Dermis microvascular lymphatic vessel endothelial cell (primary cell): ENCODE measurements at places on chromosomes 7 and 10.

- DNase-seq: peak; percentile 59
Measured at GRCh38 chr10:102644066-102644645, at the start of gene TRIM8. Gene TRIM8 (plus strand): TSS chr10:102644479. CDS start chr10:102644618, 139 bp downstream.

DNA sequence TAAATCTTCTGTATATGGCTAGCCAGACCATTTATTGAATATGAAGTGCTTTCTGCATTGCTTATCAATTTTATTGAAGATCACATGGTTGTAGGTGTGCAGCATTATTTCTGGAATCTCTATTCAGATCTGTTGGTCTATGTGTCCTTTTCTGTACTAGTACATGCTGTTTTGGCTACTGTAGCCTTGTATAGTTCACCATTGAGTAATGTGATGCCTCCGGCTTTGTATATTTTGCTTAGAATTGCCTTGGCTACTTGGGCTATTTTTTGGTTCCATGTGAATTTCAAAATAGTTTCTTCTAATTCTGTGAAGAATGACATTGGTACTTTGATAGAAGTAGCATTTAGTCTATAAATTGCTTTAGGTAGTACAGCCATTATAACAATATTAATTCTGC is 1187.2 kb downstream of the XPNPEP1 start:
- no peak for DNase-seq

DNA sequence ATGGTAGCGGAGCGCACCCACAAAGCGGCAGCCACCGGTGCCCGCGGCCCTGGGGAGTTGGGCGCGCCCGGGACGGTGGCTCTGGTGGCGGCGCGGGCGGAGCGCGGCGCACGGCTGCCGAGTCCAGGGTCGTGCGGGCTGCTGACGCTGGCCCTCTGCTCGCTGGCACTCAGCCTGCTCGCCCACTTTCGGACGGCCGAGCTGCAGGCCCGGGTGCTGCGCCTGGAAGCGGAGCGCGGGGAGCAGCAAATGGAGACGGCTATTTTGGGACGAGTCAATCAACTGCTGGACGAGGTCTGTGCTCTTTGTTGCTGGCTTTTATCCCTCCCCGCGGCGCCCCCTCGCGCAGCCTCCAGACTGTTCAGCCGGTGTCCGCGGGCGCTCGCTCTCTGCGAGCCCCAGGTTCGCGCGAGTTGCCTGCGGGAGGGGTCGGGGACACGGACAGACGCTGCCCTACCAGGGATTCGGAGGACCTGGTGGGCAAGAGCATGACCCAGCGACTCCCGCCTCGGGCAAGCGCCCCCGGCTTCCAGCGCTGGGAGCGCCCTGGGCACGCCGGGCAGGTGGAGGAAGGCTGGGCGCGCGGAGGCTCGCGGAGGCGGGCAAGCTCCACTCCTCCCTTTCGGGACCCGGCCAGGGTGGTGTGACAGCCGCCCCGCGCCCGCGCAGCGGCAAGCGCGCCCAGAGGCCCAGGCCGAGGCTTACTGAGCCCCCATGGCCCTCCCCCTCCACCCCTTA is 887 bp downstream of the COL13A1 start:
- DNase-seq: no peak

GRCh38 chr7:100582041-100582579 is 3.8 kb downstream of the LRCH4 start:
- no peak for DNase-seq

GRCh38 chr10:112265745-112266144 is 17.5 kb upstream of the TECTB start:
- DNase-seq: no peak

- DNase-seq: no peak
Measured at GRCh38 chr7:45131891-45132290, 20.4 kb upstream of the TBRG4 start.

DNA sequence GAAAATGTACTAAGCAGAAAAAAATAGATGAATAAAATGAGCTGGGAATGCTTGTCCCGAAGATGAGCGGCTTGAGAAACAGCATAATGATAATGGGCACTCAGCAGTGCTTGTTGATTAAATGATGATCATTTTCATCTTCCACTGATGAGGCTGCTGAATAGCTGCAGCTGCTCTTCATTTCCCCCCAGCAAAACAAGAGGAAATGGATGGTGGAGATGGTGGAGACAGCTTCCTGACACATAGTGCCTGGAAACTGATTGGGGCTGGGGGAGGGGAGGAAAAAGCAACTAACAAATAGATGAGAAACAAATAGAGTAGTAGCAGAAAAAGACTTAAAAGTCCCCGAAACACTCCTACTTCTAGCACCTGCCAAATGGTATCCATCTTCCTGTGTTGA is 41.4 kb downstream of the MRC1 start:
- DNase-seq: peak; percentile 72

GRCh38 chr7:128920913-128921582 is 10.5 kb upstream of the KCP start:
- no peak for DNase-seq

- no peak for DNase-seq
Measured at GRCh38 chr10:26574783-26575182, 122.7 kb upstream of the PDSS1 start.

DNA sequence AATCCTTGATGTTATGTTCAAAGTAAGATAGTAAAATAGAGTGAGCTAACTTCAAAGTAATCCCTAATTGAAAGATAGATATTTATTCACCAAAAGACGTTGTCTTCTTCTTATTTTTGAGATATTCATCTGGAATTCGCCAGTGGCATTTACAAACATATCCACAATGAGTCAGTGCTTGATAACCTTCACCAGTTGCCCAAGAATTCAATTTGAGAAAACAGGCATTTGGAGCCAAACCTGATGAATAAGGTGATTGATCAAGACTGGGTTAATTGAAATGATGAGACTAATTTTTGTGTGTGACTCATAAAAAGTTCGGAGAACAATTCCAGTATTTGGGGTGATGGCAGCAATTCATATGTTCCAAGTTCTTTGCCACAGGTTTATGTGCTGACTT is 344.0 kb downstream of the ARL4A start:
- DNase-seq: no peak

DNA sequence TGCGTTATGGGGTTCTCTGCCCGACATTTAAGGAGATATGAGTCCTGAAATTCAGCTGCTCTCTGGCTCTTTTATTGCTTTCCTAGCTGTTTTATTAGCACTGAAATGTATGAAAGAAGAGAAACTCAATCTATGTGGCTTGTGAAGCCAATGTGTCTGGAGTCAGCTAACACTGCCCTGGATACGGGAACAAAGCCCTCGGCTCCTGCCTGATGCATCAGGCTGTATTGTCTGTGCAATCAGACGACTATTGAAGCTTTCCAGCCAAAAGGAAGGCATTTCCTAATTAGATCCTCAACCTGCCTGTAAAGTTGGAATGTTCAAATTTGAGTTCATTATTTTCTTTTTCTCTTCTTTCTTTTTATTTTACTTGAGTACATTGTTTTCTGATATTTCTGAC is 22.0 kb upstream of the TM9SF3 start:
- DNase-seq: no peak

GRCh38 chr7:127683776-127684681 is 32.0 kb downstream of the SND1 start:
- DNase-seq: peak; percentile 43

DNA sequence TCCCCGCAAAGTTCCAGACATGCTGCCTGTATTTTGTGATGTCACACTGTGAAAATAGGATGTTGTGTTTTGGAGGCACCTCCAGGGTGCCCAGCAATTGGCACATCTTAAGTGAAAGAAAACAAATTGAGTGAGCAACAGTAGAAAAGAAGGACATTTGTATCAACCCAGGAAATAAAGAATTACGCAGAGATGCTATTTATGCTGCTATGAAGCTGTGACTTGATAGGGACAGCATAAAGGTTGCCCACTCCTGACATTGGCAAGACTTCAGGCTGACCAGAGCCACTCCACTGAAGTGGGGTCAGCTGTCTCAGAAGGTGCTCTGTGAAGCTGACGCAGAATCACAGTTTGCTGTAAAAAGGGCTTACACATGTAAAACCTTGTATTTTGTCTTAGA is 729.9 kb upstream of the GALNT17 start:
- DNase-seq: no peak

DNA sequence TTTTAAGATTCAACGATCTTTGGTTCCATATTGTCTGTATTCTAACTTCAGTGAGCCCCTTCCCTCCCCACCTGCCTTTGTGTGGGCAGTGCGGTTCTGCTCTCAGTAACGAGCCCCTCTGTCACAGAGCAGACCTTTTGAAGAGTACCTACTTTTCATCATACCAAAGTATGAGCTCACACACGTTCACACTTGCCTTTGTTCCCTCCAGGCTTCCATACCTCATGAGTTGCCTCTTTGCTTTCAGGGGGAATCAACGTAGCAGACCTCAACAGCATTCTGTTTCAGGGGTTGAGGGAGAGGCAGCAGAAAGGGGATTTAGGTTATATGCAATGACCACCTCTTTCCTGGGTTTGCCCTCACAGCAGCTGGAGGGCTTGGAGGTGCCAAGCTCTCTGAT is 211.4 kb upstream of the MDFIC start:
- DNase-seq: no peak
